Endothelial cell (in vitro differentiated cells): ENCODE measurements at places on chromosomes 12 and 14. TPM values are rescaled to one million over a fixed set of nuclear protein-coding genes. Genes with fewer than 3 reads are reported as not detected.

GRCh38 chr14:99718031-99718810 is 34.1 kb downstream of the CYP46A1 start:
- DNase-seq, result no peak

DNA sequence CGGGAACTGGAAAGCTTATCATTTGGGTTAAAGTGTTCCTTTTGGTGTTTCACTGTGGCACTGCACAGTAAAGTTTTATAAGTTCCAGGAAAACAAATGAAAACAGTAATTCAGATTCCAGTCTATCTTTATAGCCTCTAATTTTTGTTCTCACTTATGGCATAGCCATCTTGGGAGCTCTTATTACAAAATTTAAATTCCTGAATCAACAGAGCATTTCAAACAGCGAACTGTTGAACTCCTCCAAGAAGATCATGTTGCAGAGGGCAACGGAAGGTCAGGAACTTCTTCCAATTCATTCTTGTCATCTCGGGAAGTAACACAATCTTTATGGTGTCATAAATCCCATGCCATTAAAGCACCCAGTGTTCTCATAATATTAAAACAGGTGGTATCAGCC is 229.1 kb downstream of the KCNC2 start:
- no peak for DNase-seq

DNA sequence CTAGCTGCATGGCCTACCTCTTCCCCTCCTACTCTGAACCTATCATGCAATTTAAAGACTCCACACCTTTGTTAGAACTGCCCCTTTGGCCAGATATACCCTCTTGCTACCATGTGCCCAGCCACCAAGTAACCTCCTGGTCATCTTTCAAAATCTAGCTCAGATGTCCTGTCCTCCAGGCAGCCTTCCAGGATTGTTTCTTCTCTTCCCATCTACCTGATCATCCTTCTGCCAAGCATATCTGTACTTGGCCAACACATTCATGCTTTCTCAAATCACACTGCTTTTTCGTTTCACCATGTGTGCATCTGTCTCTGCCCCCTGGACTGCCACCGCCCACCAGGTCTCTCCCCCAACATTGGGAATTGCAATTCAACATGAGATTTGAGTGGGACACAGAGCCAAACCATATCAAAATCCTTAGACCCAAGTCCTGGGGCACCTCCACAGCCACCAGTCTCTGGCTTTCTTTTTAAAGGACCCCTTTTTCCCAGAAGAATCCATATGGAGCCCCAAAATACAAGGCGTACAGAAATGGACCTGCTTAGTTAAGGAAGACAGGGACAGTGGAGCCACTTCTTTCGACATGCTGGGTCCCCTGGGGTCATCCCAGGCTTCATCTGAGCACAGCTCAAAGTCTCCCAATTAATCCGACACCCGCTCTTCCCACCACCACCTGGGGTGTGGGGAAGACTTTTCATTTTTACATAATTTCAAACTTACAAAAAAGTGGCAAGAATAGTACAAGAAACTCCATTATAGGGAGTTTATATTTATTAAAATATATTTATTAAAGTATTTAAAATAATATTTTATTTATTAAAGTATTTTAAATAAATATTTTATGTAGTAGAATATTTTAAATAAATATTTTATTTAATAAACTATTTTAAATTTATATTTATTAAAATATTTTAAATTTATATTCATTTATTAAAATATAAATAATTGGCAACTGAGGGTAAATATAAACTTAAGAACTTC is 7.9 kb upstream of the CMKLR1 start:
- no peak for DNase-seq

GRCh38 chr12:19209661-19210060 is 80.1 kb downstream of the PLEKHA5 start:
- no peak for DNase-seq

GRCh38 chr12:104656383-104656782 is 199.6 kb downstream of the CHST11 start:
- DNase-seq, result no peak

GRCh38 chr12:124812356-124812755 is 51.3 kb downstream of the SCARB1 start:
- no peak for DNase-seq

DNA sequence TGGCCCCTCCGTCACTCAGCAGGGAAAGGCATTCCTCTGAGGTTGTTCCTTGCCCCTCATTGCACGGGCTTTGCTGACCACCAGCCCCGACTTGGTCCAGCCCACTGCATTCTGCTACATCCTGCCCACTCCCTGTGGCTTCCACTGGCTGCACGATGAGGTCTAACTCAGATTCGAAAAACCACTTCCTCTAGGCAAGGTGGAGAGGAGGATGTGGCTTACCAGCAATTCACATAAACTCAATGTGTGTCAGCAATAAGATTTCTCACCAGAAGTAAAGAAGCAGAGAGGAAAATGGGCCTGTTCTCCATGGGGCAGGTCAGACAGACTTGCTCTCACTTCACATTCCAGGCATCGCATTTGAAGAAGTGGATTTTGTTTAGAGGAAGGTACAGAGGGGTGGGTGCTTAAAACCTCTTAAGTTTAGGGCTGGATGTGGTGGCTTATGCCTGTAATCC is 14.7 kb downstream of the GPR68 start:
- no peak for DNase-seq

DNA sequence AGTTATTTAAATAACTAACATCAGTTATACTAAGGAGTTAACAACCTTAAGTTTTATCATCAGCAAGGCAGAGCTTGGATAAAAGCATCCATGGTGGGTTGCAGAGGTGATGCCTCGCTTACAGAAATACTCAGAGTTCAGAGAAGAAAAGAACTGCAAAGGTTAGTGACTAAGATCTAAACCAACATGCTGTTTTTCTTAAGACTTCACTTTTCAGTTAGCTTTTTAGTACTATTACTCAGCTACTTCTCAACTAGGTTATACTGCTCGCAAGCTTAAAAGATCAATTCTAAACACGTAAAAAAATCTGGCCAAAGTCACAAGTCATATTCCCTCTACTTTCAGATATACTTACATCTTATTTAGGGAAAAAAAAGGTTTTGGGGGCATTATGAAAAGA is 2.8 kb downstream of the PPP1CC start:
- DNase-seq, result no peak

DNA sequence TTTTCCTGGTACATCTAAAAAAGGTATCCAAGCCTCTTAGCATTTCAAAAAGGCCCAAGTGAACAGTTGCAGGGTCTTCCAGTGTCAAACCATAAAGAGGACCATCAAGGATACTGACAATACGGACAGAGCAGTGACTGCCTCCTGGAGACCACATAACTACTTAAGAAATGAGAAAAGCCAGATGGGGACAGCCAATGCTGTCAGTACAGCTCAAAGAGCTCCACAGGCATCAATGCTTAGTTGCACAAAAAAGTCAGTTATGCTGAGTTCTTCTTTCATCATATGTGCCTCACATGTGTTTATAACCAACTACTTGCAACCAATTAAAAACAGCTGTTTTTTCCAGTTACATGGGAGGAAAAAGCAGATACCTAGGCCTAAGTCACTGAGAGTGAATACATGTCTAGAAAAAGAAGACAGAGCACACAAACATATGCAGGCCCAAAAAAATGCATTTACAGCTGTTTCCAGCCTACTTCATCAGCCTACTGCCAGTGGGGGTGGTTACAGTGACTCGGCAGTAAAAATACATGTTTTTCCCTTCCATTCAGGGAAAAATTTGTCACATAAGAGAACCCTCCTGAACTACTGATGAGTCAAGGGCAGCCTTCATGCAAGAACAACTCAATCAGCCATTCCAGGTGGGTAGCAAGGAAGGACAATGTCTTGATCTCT is 84.0 kb downstream of the DCAF5 start:
- DNase-seq, result no peak

GRCh38 chr12:1348606-1349005 is 245.8 kb downstream of the FBXL14 start:
- no peak for DNase-seq

DNA sequence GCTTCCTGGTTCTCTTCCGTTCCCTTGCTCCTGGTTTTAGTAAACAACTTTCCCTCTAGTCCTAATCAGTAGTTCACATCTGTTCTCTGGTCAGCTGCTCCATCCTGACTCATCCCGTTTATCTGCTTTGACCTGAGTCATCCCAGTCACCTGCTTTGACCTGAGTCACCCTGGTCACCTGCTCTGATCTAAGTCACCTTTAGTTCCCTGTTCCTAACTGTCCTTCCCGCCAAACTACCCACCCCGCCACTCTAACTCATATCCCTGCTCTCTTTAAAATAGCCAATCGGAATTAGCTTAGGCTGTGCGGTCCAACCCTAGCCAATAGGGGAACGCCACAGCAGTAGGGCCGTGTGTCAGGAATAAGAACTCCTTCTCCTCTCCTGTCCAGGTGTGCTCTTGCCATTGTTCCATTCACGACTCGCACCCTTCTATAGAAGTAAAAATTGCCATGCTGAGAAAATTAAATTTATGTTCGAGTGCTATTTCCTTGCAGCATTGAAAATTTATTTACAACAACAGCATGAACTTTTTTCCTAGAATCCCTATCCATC is 3.1 kb upstream of the ANKRD33 start:
- DNase-seq, result no peak

DNA sequence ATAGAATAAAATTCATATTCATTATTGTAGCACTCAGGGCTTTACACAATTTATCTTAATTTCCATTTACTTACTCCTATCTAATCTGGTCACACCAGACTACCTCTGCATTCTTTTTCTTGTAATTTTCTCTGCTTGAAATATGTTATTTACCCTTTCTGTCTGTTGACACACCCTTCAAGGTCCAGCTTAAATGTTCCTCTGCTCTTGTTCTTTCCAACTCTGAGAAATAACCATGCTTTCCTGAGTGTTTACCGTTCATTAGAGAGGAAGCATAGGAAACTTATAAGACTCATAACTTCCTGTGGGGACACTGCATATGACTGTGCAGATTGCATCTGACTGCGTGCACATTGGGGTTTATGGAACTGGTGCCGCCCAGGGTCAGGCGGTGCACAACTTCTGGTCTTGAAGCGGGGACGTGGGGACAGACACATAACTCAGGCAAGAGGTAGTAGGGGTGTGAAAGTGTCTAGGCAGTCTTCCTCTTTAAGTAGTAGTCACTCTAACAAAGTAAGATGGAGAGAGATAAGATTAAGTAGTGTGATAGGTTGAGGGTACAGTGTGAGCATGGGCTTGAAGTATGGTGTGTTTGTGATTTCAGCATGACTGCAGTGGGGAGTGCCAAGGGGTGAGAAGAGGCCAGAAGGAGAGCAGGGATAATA is 42.6 kb upstream of the FOXJ2 start:
- DNase-seq, result no peak

GRCh38 chr14:36805131-36805559 is 143.5 kb downstream of the PAX9 start:
- no peak for DNase-seq

DNA sequence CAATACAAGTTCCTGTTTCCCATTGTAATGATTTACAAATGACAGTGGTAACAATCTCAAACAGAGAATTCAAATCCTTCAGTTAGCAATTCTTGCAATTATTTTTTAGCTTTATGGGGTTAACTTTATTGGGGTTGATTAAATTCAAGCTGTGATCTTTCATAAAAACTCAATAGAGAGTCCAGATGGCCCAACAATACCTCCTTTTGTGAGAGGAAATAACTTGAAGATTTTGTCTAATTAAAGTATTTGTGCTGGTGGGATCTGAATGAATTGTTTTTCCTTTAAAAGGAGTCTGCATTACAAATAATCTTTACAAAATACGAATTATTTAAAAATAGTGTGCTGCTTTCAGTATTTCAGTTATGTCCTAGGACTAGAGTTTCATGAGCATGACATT is 4.4 kb upstream of the ARHGAP5 start:
- no peak for DNase-seq

DNA sequence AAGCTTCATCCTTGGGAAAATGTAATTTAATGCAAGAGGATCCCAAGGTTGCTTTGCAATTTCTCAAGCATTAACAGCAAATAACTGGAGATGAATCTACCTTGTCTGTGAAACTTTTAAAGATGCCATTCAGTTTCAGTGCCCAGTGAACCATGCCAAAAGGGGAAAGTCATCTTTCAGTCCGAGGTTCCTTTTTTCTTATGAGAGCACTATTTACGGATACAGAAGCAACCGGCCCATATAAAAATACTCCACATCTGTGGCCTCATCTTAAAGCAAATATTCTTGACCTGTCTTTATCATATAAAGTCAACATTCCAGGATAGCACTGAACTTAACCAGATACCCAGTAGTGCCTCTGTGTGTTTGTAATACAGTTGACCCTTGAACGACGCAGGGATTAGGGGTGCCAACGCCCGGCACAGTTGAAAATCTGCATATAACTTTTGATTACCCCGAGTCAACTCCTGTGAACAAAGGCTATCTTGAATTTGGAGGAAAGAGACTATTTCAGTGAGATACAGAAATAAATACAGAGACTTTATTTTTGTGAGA is 209.4 kb downstream of the PCNX1 start:
- no peak for DNase-seq

GRCh38 chr12:21774358-21775132 is at the start of gene KCNJ8:
Gene KCNJ8 (minus strand): TSS chr12:21774706. CDS start chr12:21773616, 1,090 bp downstream.
- DNase-seq, result peak; percentile 51

GRCh38 chr12:107788690-107789458 is 14.4 kb downstream of the ASCL4 start:
- DNase-seq, result no peak

TMPRSS12 gene
- not detected for total RNA-seq

NPAS3 gene
- 1.6 TPM for total RNA-seq

CCDC198 gene
- not detected for total RNA-seq

RNASE1 gene
- 31.6 TPM for total RNA-seq

SAMD4A gene
- total RNA-seq, result 9.2 TPM

GALNT6 gene
- 12.5 TPM for total RNA-seq

OAS2 gene
- 0.41 TPM for total RNA-seq

ADGRD1 gene
- 1.7 TPM for total RNA-seq

ZNF219 gene
- 27.0 TPM for total RNA-seq

AKAP6 gene
- total RNA-seq, result 4.4 TPM

WNT1 gene
- total RNA-seq, result not detected

LAG3 gene
- total RNA-seq, result 7.6 TPM

KCNC2 gene
- not detected for total RNA-seq

PRPF39 gene
- 47.8 TPM for total RNA-seq

OTX2 gene
- 12.0 TPM for total RNA-seq

RNASE3 gene
- not detected for total RNA-seq
